ENCODE measurements at places on chromosomes 4 and X. TPM values are rescaled to one million over a fixed set of nuclear protein-coding genes. Genes with fewer than 3 reads are reported as not detected.
A peak's percentile ranks its signal among the peaks of the same experiment; 100 is the strongest.

GRCh38 chr4:162016219-162016618 is 147.6 kb downstream of the FSTL5 start:
- DNase-seq = no peak

GRCh38 chr4:24984602-24985532 is 45.9 kb downstream of the LGI2 start:
- no peak for DNase-seq

- no peak for DNase-seq
These were observed 8.3 kb upstream of the HOPX start for GRCh38 chr4:56689201-56689969.

HMGN5 gene
- total RNA-seq = 3.2 TPM

DNA sequence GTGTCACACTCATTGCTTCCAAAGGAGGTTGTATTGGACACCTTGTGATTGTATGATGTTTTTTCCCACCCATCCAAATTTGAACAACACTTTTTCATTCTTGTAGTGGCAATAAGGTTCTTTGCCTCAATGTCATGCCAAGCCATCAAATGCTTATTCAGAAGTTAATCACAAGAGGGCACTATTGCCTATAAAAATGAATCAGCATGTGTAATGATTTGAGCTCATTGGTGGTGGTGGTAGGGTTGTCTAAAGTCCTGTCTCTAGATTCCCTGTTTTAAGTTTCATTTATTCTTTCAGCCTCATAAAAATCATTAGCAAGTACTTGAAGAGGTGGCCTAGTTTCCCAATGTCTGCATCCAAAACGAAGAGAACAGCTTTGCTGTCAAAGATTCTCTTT is 37.0 kb downstream of the IRS4 start:
- DNase-seq = no peak

PARM1 gene
- total RNA-seq = 20.5 TPM

GRCh38 chr4:89837385-89837992 is 528 bp upstream of the SNCA start:
- DNase-seq = peak; percentile 76

AWAT2 gene
- total RNA-seq = not detected

DNA sequence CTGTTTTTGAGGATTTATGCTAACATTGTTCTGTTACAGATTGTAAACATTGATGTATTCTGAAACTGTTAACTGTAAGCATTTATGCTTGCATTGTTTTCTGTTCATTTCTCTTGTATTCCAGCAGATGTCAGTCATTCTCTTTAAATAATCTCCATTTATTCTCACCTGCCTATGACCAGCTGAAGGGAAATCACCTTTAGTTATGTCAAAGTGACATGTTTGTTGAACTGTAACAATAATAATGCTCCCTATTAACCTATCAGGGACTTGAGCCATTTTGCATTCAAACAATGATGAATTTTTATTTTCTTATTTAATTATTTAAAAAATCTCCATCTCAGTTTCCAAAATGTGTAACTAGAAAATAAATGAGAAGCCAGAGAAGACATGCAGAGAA is 58.0 kb downstream of the SPCS3 start:
- no peak for DNase-seq

DNA sequence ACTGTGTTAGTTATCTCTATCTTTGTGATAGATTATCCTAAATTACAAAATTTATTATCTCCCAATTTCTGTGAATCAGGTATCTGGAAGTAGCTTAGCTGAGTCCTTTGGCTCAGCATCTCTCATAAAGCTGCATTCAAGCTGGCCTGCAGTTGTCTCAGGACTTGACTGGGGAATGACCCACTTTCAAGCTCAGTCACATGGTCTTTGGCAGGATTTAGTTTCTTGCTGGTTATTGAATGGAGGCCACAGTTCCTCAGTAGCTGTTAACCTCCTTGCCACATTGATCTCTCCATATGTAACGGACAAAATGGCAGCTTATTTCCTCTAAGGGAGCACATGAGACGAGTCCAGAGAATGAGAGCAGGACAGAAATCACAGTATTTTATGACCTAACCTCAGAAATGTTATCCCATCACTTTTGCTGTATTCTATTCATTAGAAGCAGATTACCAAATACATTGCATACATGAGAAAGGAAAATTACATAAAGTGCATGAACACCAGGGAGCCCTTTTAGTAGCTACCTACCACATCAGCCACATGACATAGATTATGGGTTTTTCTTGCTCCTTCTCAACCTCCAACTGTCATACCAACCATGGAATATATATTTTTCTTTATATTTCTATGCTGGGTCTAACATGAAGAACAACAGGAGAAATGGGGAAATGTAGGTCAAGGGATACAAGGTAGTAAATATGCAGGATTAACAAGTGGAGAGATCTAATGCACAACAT is 730.1 kb downstream of the CCSER1 start:
- no peak for DNase-seq

- DNase-seq = no peak
These were observed 112.8 kb upstream of the DMD start for GRCh38 chrX:33324099-33324498.

REPS2 gene
- total RNA-seq = 5.5 TPM

GPRASP3 gene
- 2.2 TPM for total RNA-seq

- DNase-seq = no peak
These were observed 25.6 kb downstream of the ATP10D start for GRCh38 chr4:47510506-47511143.

DNA sequence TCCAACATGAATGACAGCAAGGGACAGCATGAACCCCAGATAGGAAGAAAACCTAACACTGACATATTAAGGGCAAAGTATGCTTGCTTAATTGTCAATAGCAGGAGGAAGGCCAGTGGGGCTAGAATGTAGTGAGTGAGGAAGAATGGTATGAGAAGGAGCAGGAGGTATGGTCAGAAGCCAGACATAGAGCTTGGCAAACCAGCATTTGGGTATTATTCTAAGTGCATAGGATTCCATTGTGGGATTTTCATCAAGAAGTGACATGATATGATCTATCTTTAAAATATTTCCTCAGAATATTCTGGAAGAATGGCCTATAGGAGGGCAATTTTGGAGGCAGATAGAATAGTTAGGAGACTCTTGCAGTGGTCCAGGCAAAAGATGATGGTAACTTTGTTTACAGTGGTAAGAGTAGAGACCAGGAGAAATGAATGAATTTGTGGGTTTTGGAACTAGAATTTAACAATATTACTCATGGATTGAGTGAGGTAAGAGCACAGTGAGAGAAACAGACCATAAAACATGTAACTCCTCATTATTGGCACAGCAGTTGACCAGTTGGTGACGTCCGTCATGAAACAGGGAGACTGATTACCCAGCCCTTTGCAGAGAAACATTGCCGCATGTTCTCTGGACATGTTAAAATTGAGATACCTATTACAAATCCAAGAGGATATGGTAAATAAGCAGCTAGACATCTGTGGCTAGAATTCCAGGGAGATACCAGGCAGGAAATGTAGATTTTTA is 246.5 kb upstream of the HS3ST1 start:
- DNase-seq = no peak

GRCh38 chrX:32948130-32948529 is 263.2 kb downstream of the DMD start:
- no peak for DNase-seq

DNA sequence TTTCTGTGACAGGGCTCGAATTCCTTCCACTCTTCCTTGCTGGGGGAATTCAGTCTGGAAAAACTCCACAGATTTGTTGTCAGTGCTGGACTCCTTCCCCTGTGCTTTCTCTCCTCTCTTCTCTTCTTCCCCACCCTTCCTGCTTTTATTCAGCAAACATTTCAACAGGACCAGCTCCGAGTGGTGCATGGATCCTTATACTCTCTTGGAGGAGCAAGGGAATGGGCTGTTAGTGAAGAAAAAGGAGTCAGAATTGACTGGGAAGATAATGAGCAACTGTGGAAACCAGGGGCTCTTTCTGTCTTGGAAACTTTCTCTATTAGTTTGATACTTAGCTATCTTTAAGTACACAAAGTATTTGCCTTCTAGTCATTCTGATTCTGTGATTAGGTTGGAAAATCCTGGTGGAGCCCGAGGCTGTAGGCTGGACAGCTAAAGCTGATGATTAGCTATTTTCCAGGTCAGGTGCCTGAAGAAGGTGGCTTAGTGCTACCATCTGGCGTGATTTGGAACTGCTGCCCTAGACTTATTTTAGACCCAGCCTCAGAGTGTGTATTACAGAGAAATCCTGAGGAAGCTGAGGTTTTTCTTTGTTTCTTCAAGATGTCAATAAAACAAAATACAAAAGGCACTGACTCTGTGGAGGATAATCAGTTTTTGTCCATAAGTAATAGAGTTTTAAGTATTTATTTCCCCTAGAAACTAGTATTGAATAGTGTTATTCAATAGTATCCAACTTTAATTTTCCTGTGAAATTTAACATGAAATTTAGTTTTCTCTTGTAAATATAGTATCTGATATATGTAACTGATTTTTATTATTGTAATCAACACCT is 38.4 kb downstream of the NAP1L5 start:
- no peak for DNase-seq
